ENCODE measurements at places on chromosomes 16 and 17. TPM values are rescaled to one million over a fixed set of nuclear protein-coding genes. Genes with fewer than 3 reads are reported as not detected.

EIF3CL gene
- total RNA-seq, result 57.8 TPM

PLD2 gene
- 10.2 TPM for total RNA-seq

UBE2I gene
- 247 TPM for total RNA-seq

LLGL1 gene
- 10.8 TPM for total RNA-seq

GRCh38 chr16:62254847-62255246, 218.6 kb upstream of the CDH8 start:
- no peak for DNase-seq

DNA sequence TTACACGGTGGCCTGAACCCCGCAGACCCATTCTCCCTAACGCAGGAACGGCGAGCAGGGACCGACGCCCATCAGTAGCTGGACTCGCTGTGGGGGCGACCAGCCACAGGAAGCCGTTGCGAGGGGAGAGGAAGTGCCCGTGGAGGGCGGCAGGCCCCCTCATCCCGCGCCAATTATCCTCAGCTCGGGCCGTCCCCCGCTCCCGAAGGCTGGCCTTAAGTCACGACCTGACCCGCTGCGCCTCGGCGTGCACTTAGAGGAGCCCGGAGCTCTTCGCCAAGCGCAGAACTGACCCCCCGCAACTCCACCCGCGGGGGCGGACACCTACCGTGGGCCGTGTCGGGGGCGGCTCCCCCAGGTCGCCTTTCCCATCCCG, 401 bp downstream of the ARL16 start:
- no peak for DNase-seq

CACNB1 gene
- total RNA-seq, result 15.5 TPM

- peak; percentile 77 for DNase-seq
These were observed 16.0 kb downstream of the SOX8 start for GRCh38 chr16:997440-998051.

DNA sequence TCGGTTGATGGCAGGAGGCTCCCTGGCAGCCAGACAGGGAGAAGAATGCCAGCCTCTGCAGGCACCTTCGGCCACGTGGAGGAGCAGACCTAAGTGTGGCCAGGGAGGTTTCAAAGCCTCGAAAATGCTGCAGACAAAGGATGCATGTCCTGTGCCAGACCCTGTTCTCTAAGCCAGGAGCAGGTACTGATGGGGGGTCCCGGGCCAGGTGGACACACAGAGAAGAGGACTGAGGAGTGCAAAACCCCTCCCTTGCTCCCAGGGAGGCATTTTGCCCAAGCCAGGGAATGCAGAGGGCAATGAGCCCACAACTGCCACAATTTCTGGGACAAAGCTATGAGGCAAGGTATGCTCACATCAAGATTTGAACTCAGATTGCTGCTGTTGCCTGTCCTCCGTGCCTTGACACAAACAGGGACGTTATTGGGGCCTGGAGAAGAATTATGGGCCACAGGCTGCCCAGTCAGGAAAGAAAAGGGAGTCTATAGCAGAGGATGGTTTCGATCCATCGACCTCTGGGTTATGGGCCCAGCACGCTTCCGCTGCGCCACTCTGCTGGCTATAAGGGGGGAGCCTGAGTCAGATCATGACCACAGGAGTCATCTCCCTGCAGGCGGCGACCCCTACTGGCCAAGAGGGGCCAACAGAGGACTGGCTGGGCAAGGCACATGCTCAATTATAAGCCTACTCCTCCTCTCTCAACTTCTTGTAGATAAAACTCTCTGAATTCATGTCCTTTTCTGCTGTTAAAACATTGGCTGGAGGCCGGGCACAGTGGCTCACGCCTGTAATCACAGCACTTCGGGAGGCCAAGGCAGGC, 25.1 kb upstream of the FOXK2 start:
- peak; percentile 81 for DNase-seq

DNA sequence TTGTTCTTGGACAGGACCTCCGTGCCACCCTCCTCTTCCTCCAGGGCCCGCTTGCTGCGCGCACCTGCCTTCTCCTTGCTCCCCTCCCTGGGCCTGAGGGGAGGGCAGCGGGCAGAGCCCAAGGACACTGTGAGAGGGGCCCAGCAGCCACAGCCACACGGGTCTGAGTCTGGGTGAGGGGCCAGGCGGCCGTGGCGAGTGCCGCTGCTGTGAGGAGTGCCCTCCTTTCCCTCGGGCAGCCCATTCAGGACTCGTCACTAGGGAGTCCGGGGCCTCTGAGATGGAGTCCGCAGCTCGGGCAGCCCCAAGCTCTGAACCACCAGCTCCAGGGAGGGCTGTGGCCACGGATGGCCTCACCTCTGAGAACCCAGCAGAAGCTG, 5.6 kb downstream of the DUS1L start:
- DNase-seq, result no peak

ZNF207 gene
- 262 TPM for total RNA-seq

All from CD4-positive, alpha-beta T cell (primary cell).